ENCODE measurements at places on chromosomes 12 and 14.
A peak's percentile ranks its signal among the peaks of the same experiment; 100 is the strongest.

- peak; percentile 43 for DNase-seq
Measured at GRCh38 chr12:123030686-123031085, 50.2 kb downstream of the ARL6IP4 start.

DNA sequence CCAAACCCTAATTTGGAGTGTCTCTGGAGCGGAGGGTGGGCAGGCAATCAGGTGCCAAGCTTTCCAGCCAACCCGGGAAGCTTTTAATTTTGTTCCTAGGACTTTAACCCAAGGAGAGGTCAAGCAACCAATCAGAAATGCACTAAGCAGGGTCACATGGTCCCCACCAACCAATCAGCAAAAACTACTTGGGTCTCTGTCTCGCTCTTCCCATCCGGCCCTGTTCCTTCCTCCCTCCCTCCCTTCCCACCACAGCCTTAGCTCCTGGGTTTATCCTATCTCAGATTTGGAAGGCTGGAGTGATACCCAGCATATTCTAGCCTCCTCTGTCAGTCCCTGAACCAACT is 7.3 kb downstream of the HOXC5 start:
- DNase-seq: no peak

DNA sequence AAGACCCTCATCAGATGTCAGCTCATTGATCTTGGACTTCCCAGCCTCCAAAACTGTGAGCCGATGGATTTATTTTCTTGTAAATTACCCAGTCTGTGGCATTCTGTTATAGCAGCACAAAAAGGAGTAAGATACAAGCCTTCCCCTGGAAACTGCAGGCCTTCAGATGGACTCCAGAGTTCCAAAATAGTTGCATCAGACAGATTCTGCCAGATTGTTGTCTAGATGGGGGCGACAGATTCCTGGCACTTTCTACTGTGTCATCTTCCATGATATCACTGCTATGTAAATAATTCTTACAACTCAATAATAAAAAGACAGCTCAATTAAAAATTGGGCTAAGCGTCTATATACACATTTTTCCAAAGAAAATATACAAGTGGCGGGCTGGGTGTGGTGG is 17.2 kb upstream of the MARK3 start:
- DNase-seq: no peak

DNA sequence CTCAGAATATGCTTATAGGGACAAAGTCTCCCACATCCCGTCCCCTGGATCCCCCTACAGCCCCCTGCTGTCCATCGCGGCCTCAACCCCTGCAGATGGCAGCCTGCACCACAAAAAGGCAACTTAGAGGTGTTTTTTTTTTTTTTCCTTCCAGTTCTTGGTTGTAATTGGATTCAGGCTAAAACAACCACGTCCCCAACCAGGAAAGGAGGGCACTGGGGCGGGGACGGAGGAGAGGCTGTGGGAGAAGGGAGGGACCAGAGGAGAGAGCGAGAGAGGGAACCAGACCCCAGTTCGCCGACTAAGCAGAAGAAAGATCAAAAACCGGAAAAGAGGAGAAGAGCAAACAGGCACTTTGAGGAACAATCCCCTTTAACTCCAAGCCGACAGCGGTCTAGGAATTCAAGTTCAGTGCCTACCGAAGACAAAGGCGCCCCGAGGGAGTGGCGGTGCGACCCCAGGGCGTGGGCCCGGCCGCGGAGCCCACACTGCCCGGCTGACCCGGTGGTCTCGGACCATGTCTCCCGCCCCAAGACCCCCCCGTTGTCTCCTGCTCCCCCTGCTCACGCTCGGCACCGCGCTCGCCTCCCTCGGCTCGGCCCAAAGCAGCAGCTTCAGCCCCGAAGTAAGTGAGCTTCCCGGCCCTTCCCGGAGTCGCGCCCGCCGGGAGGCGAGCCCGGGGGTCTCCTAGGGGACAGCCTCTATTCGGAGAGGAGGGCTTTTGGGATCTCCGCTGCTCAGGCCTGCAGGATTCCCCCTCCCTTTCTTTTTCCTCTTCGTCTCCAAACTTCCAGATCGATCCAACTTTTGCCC is at the start of gene MMP14:
MMP14 (plus strand) TSS at position 285 of the 813 bp plus-strand sequence; CDS start at position 518, 233 bp downstream.
- DNase-seq: peak; percentile 50

DNA sequence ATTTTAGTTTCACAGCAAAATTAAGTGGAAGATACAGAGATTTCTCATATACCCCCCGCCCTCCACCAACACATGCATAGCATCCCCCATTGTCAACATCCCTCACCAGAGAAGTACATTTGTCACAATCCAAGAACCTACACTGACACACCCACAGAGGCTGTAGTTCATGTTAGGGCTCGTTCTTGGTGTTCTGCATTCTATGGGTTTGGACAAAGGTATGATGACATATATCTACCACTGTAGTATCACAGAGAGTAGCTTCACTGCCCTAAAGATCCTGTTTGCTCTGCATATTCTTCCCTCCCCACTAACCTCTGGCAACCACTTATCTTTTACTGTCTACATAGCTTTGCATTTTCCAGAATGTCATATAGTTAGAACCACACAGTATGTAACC is 444.6 kb upstream of the DCN start:
- peak; percentile 89 for DNase-seq

- DNase-seq: no peak
Measured at GRCh38 chr12:1629338-1630132, 504 bp downstream of the WNT5B start.

- peak; percentile 63 for DNase-seq
Measured at GRCh38 chr14:60561845-60562746, 53.1 kb downstream of the SIX6 start.

DNA sequence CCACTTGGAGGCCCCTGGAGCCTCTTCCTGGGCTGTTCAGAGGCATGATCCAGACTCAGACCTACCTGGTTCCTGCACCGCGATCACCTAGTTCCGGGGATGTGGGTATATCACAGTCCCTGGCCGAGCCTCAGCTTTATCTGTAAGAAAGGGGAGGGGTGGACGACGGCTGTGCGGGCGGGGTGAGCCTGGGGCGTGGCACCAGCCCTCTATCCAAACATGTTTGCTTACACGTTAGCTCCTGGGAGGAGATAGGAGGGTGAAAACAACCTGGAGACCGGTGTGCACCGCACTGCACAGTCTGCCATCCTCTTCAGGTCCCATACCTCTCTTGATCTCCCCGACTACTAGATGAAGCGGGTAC is 1.2 kb downstream of the ANKRD9 start:
- peak; percentile 70 for DNase-seq

DNA sequence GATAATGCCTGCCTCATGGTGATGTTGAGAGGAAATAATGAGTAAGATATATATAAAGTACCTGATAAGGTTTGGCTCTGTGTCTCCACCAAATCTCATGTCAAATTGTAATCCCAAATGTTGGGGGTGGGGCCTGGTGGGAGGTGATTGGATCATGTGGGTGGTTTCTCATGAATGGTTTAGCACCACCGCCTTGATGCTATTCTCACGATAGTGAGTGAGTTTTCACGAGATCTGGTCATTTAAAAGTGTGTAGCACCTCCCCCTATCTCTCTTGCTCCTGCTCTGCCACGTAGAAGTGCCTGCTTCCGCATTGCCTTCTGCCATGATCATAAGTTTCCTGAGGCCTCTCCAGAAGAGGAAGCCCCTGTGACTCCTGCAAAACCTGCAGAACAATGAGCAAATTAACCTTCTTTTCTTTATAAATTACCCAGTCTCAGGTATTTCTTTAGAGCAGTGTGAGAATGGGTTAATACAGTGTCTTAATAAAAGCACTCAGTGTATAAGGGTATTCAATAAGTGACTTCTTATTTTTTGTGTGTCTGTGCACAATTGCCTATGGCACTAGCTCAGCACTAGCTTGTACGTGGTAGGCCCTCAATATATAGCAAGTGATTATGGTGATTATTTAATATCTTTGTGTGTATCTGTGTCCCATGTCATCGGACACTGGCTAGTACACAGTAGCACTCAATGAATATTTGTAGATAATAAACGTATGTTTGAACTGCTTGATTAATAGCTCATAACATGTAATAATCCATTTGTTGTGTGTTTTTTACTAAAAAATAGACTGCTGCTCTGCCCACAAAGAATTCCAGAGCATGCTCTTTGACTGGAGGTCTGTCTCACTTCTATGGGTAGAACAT is 138.1 kb upstream of the LMNTD1 start:
- no peak for DNase-seq

- DNase-seq: no peak
Measured at GRCh38 chr12:97398704-97399103, 63.9 kb upstream of the RMST start.

- no peak for DNase-seq
Measured at GRCh38 chr12:57110104-57111030, 795 bp downstream of the STAT6 start.

- DNase-seq: peak; percentile 69
Measured at GRCh38 chr12:54368709-54369596, 4.7 kb upstream of the GPR84 start.

Data from bronchial epithelial cell (primary cell).